SK-N-MC (cell line): ENCODE measurements at places on chromosomes 12 and 14.

DNA sequence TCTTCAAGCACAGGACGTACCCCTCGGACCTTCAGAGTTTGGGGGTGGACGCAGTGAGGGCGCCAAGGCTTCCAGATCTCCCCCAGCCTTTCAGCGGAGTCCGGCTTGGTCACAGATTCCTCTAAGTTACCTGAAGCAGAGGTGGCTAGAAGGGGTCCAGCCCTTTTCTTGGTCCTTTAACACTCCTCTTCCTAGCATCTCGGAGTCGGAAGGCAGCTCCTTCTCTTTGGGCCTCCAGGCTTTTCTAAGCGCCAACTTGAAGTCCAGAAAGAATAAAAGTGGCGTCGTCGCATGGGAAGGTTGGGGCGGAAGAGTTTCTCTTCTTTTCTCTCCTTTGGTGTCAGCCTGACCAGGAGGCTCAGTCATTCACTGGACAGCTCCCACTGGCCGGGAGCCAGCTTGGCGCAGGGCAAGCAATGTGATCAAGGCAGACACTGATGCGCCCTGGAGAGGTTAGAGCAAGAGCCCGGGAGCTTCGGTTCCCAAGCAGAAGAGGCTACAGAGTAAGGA, 9.6 kb downstream of the OR6S1 start:
- DNase-seq = no peak

DNA sequence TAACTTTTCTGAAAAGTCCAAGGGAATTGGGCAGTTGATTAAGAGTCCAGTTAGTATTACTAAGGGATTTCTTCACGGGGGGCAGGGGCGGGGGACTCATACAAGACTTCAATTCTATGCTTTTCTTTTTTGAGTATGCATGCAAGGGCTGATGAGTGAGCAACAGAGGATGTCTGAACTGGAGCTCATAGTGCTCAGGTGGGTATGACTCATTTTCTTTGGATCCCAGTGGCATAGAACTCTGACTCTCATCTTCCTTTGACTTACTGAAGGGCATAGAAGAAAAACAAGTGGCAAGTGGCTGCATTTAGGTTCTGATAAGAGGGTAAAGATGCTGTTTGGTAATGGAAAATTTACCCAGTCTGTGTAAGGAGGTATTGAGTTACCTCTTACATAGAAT, 749.2 kb downstream of the NOVA1 start:
- DNase-seq = no peak

- no peak for DNase-seq
These were observed 14.1 kb upstream of the MIS18BP1 start for GRCh38 chr14:45267071-45267470.

GRCh38 chr14:95931384-95931783, 54.8 kb downstream of the TUNAR start:
- no peak for DNase-seq

DNA sequence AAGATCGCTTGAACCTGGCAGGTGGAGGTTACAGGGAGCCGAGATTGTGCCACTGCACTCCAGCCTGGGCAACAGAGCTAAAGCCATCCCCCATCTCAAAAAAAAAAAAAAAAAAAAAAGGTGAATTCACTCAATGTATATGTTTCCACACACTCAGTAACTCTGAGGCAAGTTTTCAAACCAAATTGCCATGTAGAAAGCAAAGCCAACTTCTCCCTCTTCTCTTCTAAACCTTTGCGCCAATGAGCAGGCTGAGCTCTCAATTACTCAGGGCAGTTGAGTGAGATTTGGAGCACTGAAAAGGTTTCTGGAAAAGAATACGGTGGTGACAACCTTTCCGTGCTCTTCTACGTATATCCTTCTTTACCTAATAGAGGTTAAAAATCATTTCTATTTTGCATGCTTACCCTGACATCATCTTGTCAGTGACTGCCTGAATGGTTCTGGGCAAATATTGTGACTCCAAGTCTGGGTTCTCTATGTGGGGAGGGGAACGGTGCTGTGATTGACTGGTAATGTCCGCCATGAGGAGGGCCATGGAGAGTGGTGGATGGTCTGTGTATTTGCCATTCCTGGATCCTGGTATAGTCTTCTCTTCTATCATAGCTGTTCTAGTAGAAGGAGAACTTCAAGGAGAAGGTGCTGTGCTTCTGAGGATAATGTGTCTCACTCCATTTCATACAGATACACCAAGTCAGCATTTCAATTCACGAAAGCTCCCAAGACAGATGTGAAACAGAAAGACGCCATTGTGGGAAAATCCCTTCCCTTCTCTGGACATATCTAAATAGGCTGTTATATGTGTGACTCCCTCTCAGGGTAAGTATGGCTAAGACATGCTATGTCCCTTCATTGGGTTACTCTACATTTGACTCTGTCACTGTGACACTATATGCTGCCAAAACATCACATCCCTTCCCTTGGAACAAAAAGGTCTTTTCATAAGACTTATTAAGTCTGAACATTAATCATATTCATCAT, 46.2 kb upstream of the MED13L start:
- DNase-seq = no peak

DNA sequence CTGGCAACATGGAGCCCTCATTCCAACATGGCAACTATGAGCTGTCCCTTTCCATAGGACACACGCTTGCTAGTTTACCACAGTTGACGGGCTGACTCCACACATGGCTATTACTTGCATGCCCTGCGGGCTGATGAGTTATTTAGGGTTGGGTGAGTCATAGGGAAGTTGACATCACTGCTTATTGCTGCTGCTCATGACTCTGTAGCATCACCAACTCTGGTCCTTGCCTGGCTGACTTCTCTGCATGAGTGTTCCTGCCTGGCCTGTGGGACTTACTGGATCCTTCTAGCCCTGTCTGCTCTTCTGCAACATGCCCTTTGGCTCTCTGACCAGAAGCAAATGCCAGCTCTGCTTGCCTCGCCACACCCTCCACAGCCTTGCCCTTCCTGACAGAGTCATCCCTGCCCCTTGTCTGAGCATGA, 199.5 kb downstream of the ANO6 start:
- no peak for DNase-seq
